ENCODE measurements at places on chromosomes 7 and 10.

- DNase-seq = no peak
Measured at GRCh38 chr10:124563320-124564040, 101.9 kb downstream of the LHPP start.

GRCh38 chr10:130491693-130492050 is 355.5 kb downstream of the GLRX3 start:
- DNase-seq = no peak

GRCh38 chr7:67618556-67619162 is 622.0 kb downstream of the TYW1 start:
- no peak for DNase-seq

- no peak for DNase-seq
Measured at GRCh38 chr7:158325530-158326381, 261.9 kb downstream of the PTPRN2 start.

- DNase-seq = no peak
Measured at GRCh38 chr10:16679511-16679910, 137.7 kb downstream of the RSU1 start.

DNA sequence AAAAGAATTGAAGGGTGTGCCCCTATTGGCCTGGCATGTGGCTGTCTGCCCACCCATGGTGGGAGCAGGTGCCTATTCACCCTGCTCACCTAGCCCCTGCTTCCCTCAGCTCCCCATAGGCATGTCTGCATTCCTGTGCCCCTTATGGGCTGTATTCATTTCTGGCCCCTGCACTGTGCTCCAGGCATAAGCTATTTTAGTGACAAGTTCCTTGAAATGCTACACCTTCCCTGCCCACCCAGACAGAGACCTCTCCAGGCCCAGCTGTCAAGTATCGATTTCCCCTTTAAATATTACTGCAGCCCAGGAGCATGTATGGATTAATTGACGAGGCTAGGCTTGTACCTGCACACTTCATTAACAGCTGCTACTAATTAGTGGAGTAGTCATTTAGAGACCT is 235.4 kb downstream of the RPS24 start:
- no peak for DNase-seq

DNA sequence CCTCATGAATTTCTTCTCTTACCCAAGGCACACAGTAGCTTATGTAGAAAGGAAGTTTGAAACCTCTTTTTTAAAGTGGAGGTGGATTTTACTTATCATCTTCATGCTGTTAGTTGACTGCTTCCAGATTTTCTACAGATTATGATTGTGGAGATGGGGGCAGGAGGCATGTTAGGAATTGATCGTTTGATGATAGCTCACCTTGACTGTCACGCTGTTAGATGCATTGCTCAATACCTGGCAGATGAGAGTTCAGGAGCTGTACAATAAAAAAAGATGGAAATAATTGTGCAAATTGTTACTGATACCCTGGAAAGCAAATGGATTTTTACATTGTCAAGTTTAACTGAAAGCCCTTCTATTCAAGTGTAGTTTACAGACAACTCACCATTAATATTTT is 340.3 kb downstream of the PLXDC2 start:
- no peak for DNase-seq

- no peak for DNase-seq
Measured at GRCh38 chr7:55124989-55125875, 106.4 kb downstream of the EGFR start.

GRCh38 chr10:71751515-71752224 is 21.6 kb downstream of the VSIR start:
- DNase-seq = no peak

GRCh38 chr7:130901209-130901783 is 167.3 kb upstream of the KLF14 start:
- no peak for DNase-seq

GRCh38 chr7:117950601-117951260 is 77.5 kb upstream of the CTTNBP2 start:
- no peak for DNase-seq

- DNase-seq = no peak
Measured at GRCh38 chr7:29274146-29275017, 79.8 kb downstream of the CHN2 start.

GRCh38 chr10:96306516-96306915 is 2.3 kb downstream of the DNTT start:
- no peak for DNase-seq

- peak; percentile 44 for DNase-seq
Measured at GRCh38 chr10:112949875-112950507, at the start of gene TCF7L2. Gene TCF7L2, plus strand, starts transcription at chr10:112950247. Its CDS starts 510 bp downstream, at chr10:112950757.

GRCh38 chr10:63204667-63205391 is 71.7 kb downstream of the NRBF2 start:
- no peak for DNase-seq

- no peak for DNase-seq
Measured at GRCh38 chr7:116574025-116574822, 49.4 kb downstream of the CAV1 start.

- no peak for DNase-seq
Measured at GRCh38 chr10:113853578-113854012, 287 bp downstream of the DCLRE1A start.

GRCh38 chr10:24866604-24867583 is 85.5 kb downstream of the PRTFDC1 start:
- DNase-seq = no peak

DNA sequence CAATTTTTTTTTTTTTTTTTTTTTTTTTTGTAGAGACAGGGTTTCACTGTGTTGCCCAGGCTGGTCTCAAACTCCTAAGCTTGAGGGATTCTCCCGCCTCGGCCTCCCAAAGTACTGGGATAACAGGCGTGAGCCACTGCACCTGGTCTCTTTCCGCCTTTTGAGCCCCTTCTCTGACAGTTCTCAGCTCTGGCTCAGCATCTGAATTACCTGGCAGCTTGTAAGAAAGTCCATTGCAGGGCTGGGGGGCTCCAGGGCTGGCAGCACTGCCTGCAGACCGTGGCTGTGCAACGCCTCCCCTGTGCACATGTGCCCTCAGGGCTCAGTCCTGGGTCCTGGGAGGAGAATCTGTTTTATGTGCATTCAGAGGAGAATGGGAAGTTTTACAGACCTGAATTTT is 37.6 kb downstream of the VWA2 start:
- DNase-seq = no peak

- DNase-seq = no peak
Measured at GRCh38 chr10:17255512-17255911, 27.5 kb downstream of the VIM start.

GRCh38 chr10:123986736-123987135 is 95.1 kb upstream of the CPXM2 start:
- DNase-seq = no peak
